ENCODE measurements at places on chromosomes 12 and 14. TPM values are rescaled to one million over a fixed set of nuclear protein-coding genes. Genes with fewer than 3 reads are reported as not detected.
A peak's percentile ranks its signal among the peaks of the same experiment; 100 is the strongest.

The MDGA2 gene
- total RNA-seq: not detected

The MTHFD1 gene
- total RNA-seq: 237 TPM

The MLF2 gene
- total RNA-seq: 151 TPM

DNA sequence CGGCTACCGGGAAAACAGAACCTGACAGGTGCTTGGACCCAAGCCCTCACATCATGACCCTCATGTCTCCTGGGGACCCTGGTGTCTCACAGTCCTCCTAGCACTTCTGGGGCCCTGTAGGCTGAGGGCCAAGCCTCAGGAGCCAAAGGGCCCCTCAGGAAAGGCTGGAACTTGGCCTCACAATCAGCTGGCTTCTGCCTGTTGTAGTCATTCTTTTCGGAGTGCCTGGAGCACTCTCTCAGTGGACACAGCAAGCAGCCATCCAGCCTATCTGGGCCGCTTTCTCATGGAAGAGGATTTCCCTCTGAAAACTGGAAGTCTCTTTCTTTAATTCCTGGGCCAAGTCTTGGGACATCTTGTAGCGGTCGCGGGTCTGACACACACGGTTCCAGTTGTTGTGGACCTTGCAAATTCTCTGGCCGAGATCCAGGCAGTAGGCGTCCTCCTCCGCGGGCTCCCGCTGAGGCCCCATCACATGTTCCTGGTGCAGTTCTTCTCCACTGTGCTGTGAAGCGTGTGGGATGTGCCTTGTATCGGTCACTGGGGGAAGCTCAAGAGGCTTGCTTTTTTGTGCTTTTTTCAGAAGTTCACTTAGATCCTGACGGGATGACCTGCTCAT lies 169.3 kb downstream of the EMP1 start:
- H3K36me3 ChIP-seq: no peaks in the 10 kb centered on the region
- no peak for DNase-seq
- H3K4me3 ChIP-seq: no peak overlapping the region

GRCh38 chr12:179131-179884 lies 34.6 kb downstream of the SLC6A12 start:
- peaks cover 7% of the 10 kb centered on the region for H3K4me1 ChIP-seq
- no peak overlapping the region for H3K4me3 ChIP-seq
- no peak overlapping the region for H3K27ac ChIP-seq
- DNase-seq: no peak
- H3K36me3 ChIP-seq: no peaks in the 10 kb centered on the region

The KRT8 gene
- 0.40 TPM for total RNA-seq

DNA sequence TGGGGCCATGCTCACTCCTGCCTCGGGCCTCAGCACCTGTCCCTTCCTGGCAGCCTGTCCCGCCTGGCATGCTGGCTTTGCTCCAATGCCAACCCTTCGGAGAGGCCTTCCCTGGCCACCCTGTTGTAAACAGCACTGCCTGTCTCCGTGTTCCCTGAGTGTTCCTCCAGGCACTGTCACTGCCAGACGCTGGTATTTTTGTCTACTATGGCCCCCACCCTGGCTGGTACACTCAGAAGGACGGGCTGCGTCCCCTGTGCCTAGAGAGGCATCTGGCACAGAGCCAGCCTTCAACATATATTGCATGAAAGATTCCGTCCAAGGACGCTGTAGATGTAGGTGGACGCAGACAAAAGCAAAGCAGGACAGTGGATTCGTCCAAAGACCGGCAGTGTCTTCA lies 2.7 kb upstream of the ASPG start:
- no peaks in the 10 kb centered on the region for H3K36me3 ChIP-seq
- H3K27me3 ChIP-seq: peaks cover 14% of the 10 kb centered on the region
- DNase-seq: no peak
- H3K4me1 ChIP-seq: peaks cover 9% of the 10 kb centered on the region
- no peak overlapping the region for H3K4me3 ChIP-seq
- no peak overlapping the region for H3K27ac ChIP-seq

The CMKLR1 gene
- not detected for total RNA-seq

The PLCZ1 gene
- total RNA-seq: not detected

The C1R gene
- total RNA-seq: 2.4 TPM

The RHEBL1 gene
- total RNA-seq: 18.5 TPM

DNA sequence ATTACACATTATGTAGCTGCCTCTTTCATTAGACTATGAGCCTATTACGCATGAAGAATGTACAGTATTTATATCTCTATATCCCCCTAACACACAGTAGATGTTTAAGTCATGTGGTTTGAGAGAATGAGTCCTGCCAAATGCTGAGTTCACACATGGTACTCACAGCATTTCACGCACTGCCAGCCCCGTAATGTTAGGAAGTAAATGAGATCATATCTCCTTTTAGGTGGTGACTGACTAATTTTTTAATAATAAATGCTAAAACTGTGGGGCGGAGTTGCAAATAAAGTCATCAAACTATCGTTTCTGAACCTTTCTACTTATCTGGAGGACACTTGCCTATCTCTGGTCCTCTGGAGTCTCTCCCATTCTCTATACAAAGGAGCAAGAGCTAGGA lies 343.8 kb downstream of the ADAMTS20 start:
- no peak overlapping the region for H3K27ac ChIP-seq
- DNase-seq: no peak
- H3K4me1 ChIP-seq: no peaks in the 10 kb centered on the region
- H3K36me3 ChIP-seq: no peaks in the 10 kb centered on the region
- H3K27me3 ChIP-seq: no peaks in the 10 kb centered on the region

The GZMB gene
- total RNA-seq: 1,779 TPM

The TAS2R8 gene
- total RNA-seq: not detected

DNA sequence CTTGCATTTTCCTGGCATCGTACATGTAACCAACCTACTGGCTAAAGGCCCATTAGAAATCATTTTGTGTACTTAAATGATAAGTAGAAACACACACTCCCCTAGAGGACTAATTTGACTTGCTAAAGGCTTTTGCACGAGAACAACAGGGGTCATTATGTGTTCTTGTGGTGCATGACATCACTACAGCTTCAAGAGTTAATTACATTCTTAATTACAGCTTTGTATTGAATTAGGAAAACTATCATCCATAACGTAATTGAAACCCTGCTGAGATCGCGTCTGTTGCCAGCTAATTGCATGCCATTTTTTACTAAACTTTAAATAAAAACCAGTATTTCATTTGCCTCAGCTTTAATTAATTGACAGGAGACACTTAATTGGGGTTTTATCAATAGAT lies 51.4 kb downstream of the TMEM132C start:
- H3K27ac ChIP-seq: no peak overlapping the region
- DNase-seq: no peak
- H3K27me3 ChIP-seq: peaks cover 3% of the 10 kb centered on the region
- H3K36me3 ChIP-seq: no peaks in the 10 kb centered on the region
- no peaks in the 10 kb centered on the region for H3K4me1 ChIP-seq

GRCh38 chr12:61810486-61810885 lies 449.7 kb upstream of the USP15 start:
- no peaks in the 10 kb centered on the region for H3K36me3 ChIP-seq
- no peak overlapping the region for H3K27ac ChIP-seq
- no peak overlapping the region for H3K4me3 ChIP-seq
- DNase-seq: no peak

The SCNN1A gene
- 3.8 TPM for total RNA-seq

DNA sequence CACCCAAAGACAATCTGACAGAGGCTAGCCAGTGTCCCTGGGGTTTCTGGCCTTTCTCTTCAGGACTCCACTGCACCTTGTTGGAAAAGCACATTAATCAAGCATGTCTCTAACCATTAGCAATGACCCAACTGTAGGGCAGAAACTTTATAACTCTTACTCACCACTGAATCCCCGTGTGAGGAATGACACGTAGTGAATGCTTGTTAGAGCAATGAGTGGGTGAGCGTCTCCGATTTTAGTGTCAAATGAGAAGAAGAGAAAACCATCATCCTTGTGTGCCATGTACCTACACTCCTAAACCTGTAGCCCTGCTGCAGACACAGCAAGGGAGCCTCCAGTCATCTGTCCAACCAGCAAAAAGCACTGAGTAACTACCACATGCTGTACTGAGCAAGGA lies 56.5 kb upstream of the GPR68 start:
- peaks cover 63% of the 10 kb centered on the region for H3K4me1 ChIP-seq
- no peak overlapping the region for H3K4me3 ChIP-seq
- peak overlapping the region; percentile 96 for H3K27ac ChIP-seq
- H3K36me3 ChIP-seq: peaks cover 81% of the 10 kb centered on the region

DNA sequence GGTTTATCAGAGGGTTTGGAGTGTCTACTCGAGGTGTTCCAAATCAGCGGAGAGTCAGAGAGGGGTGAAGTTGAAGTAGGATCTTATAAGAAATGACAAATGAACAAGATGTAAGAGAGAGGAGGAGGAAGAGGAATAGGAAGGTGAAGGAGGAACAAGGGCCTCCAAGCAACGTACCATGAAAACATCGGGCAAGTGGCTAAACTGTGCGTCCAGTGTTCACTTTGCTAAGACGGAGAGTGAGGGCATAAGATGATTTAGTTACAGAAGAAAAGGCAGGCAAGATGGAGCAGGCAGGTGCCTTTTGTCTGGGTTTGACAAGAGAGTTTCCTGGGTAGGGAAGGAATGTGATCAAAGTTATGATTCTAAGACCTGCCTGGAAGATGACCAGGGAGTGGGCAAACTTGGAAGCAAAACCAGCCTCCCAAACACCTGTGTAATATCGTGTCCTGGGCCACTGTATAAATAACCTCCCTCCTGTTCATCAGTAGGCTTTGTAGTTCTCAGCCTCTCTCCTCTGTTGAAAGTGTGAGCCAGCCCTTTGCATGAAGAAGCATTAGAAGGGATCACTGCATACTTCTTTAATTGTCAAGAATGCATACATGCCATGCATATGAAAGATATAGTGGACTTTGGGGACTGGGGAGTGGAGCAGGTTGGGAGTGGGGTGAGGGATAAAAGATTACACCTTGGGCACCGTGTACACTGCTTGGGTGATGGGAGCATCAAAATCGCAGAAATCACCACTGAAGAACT lies 111.4 kb downstream of the ZFP36L1 start:
- H3K4me3 ChIP-seq: no peak overlapping the region
- no peaks in the 10 kb centered on the region for H3K27me3 ChIP-seq
- peaks cover 64% of the 10 kb centered on the region for H3K4me1 ChIP-seq
- H3K27ac ChIP-seq: peak overlapping the region; percentile 36

DNA sequence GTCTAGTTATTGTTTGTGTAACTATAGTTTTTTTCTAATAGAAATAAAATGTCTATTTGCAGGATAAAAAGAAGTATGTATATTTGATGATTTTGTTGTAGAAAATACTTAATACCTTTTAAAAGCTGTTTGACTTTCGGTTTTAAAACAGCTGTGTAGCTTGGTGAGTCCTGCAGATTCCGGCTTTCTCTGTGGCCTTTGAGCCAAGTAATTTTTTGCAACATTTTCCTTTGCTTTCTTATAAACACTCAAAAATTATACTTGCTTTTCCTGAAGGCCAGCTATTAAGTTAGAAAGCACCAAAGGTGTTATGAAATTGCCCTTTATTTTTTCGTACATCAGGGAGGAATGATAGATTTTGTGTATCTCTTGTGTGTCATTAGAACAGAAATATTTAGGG lies 63.6 kb downstream of the CRADD start:
- no peaks in the 10 kb centered on the region for H3K27me3 ChIP-seq
- H3K27ac ChIP-seq: no peak overlapping the region
- H3K36me3 ChIP-seq: no peaks in the 10 kb centered on the region
- peak overlapping the region; percentile 80 for H3K4me3 ChIP-seq
- peaks cover 34% of the 10 kb centered on the region for H3K4me1 ChIP-seq

DNA sequence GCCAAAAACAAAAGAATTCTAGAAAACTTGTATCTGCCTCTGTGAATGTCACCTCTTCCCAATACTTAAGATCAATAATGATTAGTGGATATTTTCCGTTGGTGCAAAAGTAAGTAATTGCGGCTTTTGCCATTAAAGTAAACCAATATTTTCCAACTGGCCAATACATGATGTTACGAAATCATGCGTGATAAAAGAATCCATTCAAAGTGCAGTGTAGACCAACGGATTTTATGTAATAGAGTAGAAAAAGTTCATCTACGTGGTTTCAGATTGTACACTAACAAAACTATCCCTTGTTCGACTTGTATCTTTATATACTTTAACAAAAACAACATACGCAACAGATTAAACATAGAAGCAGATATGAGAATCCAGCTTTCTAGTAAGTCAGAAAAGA lies 626 bp upstream of the ZNF268 start:
- peaks cover 54% of the 10 kb centered on the region for H3K36me3 ChIP-seq
- H3K4me3 ChIP-seq: no peak overlapping the region
- no peaks in the 10 kb centered on the region for H3K27me3 ChIP-seq
- H3K27ac ChIP-seq: peak overlapping the region; percentile 41
- DNase-seq: no peak
